ENCODE measurements at places on chromosomes 13 and 19. TPM values are rescaled to one million over a fixed set of nuclear protein-coding genes. Genes with fewer than 3 reads are reported as not detected.
A peak's percentile ranks its signal among the peaks of the same experiment; 100 is the strongest.

- peaks cover 39% of the 10 kb centered on the region for H3K4me1 ChIP-seq
- no peaks in the 10 kb centered on the region for H3K27me3 ChIP-seq
- H3K36me3 ChIP-seq, result no peaks in the 10 kb centered on the region
- no peak for DNase-seq
These were observed 304 bp downstream of the EVI5L start for GRCh38 chr19:7830272-7830771.

DNA sequence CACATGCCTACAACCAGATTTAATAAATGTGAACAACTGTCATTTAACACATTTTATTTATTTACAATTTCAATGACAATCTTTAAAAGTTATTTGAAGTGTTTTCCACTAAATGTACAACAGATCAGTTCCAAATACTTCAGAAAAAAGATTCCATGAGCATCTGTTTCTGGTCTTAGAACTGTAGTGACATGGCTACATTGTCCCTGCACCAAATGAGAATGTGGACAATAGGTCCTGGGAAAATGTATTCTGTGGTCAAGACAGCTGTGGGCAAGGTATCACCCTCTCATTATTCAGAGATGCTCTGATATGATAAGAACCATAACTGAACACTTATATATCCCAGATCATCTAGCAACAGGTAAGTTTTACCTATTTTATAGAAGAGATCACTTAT lies 43.7 kb downstream of the ELF1 start:
- DNase-seq, result no peak
- no peak overlapping the region for H3K4me3 ChIP-seq
- H3K4me1 ChIP-seq, result peaks cover 28% of the 10 kb centered on the region
- peaks cover under 1% of the 10 kb centered on the region for H3K36me3 ChIP-seq
- H3K27me3 ChIP-seq, result no peaks in the 10 kb centered on the region
- peak overlapping the region; percentile 9 for H3K27ac ChIP-seq

GRCh38 chr13:100330662-100331061 lies 241.8 kb downstream of the PCCA start:
- DNase-seq, result no peak
- no peaks in the 10 kb centered on the region for H3K27me3 ChIP-seq
- no peak overlapping the region for H3K4me3 ChIP-seq
- no peaks in the 10 kb centered on the region for H3K36me3 ChIP-seq
- H3K27ac ChIP-seq, result no peak overlapping the region
- no peaks in the 10 kb centered on the region for H3K4me1 ChIP-seq

DNA sequence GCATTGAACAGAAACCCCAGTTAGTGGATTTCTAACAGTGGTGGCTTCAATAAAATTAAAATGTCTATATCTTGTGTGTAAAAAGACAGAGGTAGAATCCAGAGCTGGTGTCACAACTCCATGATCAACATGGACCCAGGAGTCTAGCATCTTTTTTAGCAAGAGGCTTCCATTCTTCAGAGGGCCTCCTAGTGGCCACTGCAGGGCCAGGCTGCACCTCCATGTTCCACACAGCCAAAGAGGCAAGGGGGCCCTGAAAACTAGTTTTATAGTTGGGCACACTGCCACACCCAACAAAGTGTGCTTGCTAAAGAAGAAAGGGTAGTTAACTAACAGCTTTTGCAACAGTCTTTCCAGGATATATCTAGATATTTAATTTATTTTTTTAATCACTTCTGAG lies 12.9 kb downstream of the N4BP2L1 start:
- no peak overlapping the region for H3K4me3 ChIP-seq
- DNase-seq, result no peak
- H3K4me1 ChIP-seq, result peaks cover 2% of the 10 kb centered on the region

DNA sequence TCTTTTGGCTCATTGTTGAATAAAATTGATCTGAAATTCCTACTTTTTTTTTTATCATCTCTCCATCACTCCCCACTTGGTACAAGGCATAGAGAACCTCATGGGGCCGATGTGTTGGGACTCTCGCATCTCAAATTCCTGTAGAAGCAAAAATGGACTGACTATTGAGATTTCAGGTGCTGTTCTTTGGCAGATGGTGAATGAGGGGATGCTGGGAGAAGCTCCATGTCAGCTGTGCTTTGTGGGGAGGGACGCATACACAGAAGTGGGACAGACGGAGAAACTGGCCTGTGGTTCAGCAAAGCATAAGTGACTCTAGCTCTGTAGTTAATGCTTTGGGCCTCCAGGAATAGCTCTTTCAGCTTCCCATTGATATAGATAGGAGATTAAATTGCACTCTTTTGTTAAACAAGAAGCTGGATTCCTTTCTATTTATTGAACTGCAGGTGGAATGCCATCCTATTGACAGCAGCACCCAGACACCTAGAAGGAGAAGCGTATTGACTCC lies 194.5 kb upstream of the RNF113B start:
- DNase-seq, result no peak

DNA sequence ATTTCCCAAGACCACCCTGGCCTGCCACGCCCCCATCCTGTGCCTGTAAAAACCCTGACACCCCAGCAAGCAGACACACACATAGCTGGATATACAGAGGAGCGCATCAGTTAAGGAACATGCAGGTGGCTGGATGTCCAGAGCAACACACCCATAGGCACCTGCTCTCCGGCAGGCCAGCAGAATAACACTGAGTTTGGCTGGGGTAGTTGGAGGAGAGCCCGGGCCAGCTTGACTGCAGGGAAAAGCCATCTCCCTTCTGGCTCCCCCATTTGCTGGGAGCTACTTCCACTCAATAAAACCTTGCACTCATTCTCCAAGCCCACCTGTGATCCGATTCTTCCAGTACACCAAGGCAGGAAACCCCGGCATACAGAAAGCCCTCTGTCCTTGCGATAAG lies 8.9 kb downstream of the RASL11A start:
- H3K4me3 ChIP-seq, result no peak overlapping the region
- no peak for DNase-seq
- H3K27ac ChIP-seq, result no peak overlapping the region

- no peaks in the 10 kb centered on the region for H3K36me3 ChIP-seq
- H3K4me1 ChIP-seq, result peaks cover 13% of the 10 kb centered on the region
- no peak for DNase-seq
- no peaks in the 10 kb centered on the region for H3K27me3 ChIP-seq
- no peak overlapping the region for H3K4me3 ChIP-seq
These were observed 3.0 kb upstream of the EEF1AKMT1 start for GRCh38 chr13:20776751-20777150.

DNA sequence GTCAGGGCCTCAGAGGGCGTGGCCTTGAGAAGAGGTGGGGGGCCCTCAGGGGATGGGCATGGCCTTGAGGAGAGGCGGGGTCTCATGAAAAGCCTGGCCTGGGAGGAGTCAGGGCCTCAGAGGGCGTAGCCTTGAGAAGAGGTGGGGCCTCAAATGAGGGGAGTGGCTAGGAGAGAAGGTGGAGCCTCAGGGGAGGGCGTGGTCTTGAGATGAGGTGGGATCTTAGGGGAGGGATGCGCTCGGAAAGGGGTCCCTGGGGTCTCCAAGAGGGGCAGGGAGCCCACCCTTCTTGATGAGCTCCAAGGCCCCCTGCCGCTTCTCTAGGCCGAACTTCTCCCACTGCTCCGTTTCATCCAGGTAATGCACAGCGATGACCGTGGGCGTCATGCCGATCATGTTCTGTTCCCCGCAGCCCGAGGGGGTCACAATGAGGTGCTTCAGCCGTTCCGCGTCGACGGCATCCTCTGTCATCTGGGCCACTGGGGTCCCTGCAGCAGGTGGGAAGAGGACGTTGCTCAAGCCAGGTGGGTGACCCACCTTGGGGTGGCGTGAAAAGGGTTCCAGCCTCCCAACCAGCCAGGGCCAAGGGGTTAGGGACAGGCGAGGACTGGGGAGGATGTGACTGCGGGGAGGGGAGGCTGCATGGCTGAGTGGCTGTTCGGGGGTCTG lies 24.3 kb upstream of the TNFSF14 start:
- H3K27me3 ChIP-seq, result no peaks in the 10 kb centered on the region
- no peak overlapping the region for H3K27ac ChIP-seq
- DNase-seq, result no peak
- no peaks in the 10 kb centered on the region for H3K36me3 ChIP-seq
- H3K4me1 ChIP-seq, result no peaks in the 10 kb centered on the region

GRCh38 chr13:76969488-76970365 lies 21.4 kb downstream of the ACOD1 start:
- no peaks in the 10 kb centered on the region for H3K27me3 ChIP-seq
- no peak for DNase-seq
- no peak overlapping the region for H3K27ac ChIP-seq
- H3K4me1 ChIP-seq, result no peaks in the 10 kb centered on the region
- H3K36me3 ChIP-seq, result no peaks in the 10 kb centered on the region

DNA sequence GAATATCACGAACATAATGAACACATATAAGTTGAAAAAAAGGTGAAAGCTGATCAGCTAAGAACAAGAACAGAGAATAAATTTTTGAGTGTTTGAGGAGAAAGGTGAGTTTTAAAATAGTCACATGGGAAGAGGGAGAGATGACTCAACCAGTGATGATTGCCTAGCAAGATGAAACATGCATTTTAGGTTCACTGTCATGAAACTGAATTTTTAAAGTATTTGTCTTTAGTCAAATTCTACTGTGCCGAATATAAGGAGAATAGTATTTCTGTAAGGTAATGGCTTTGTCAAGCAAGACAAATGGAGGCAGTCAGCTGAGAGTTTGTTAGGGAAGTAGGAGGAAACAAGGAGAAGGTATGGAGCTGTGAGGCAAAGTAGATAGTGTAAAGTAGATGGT lies 2557.4 kb downstream of the PCDH9 start:
- no peak overlapping the region for H3K27ac ChIP-seq
- H3K4me1 ChIP-seq, result no peaks in the 10 kb centered on the region
- no peaks in the 10 kb centered on the region for H3K36me3 ChIP-seq
- H3K4me3 ChIP-seq, result no peak overlapping the region
- H3K27me3 ChIP-seq, result no peaks in the 10 kb centered on the region
- no peak for DNase-seq

GRCh38 chr19:40691421-40692211 lies 1.2 kb upstream of the NUMBL start:
- H3K4me3 ChIP-seq, result peak overlapping the region; percentile 54
- H3K4me1 ChIP-seq, result peaks cover 5% of the 10 kb centered on the region
- H3K27ac ChIP-seq, result peak overlapping the region; percentile 84
- no peaks in the 10 kb centered on the region for H3K36me3 ChIP-seq
- DNase-seq, result no peak

The SYCN gene
- not detected for polyA plus RNA-seq

The IFNL3 gene
- not detected for polyA plus RNA-seq

The PRTN3 gene
- polyA plus RNA-seq, result 3.4 TPM

The MISP gene
- 5.8 TPM for polyA plus RNA-seq

The RPL21 gene
- polyA plus RNA-seq, result 860 TPM

The ZNF579 gene
- polyA plus RNA-seq, result 10.7 TPM

The PLEKHG2 gene
- 80.0 TPM for polyA plus RNA-seq

The STOML3 gene
- 1.6 TPM for polyA plus RNA-seq

The TNFSF13B gene
- 6.9 TPM for polyA plus RNA-seq

The CCL25 gene
- not detected for polyA plus RNA-seq
